ENCODE measurements at places on chromosomes 5 and 9.

DNA sequence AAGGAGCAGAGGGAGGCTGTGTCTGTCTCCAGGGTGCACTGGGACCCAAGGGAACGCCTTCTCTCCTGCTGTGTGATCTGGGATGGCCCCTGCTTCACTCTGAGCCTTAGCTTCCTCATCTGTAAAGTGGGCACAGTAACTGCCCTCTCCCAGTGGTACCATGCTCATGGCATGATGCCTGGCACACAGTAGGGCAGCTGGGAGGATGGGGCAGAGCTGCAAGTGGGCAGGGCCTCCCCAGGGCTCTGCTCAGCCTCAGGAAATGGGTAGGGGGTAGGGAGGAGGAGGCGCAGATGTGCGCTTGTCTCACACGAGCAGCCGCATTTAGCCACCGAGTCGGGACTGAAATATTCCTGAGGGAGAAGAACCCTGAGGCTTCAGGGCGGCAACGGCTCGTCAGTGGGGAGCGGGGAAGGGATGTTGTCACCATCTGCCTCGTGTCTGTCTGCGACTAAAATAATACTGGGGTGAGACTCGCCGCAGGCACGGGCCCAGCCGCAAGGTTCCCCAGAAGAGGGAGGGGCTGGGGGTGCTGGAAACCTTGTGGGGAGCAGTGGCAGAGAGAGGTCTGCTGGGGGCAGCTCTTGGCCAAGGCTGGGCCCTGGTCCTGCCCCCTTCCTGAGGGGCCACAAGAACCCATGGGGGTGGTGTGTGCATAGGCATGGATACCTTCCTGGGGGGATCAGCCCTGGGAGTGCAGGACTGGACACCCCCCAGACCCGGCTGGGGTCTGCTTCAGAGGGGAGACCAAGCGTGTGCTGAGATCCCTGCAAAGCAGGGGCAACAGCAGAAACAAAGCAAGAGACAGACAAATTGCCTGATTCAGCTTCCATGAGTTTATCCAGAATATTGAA is 55.2 kb upstream of the PSD2 start:
- H3K4me3 ChIP-seq, result no peak overlapping the region
- no peak overlapping the region for H3K27ac ChIP-seq
- DNase-seq, result no peak
- peaks cover 10% of the 10 kb centered on the region for H3K4me1 ChIP-seq
- no peaks in the 10 kb centered on the region for H3K36me3 ChIP-seq

DNA sequence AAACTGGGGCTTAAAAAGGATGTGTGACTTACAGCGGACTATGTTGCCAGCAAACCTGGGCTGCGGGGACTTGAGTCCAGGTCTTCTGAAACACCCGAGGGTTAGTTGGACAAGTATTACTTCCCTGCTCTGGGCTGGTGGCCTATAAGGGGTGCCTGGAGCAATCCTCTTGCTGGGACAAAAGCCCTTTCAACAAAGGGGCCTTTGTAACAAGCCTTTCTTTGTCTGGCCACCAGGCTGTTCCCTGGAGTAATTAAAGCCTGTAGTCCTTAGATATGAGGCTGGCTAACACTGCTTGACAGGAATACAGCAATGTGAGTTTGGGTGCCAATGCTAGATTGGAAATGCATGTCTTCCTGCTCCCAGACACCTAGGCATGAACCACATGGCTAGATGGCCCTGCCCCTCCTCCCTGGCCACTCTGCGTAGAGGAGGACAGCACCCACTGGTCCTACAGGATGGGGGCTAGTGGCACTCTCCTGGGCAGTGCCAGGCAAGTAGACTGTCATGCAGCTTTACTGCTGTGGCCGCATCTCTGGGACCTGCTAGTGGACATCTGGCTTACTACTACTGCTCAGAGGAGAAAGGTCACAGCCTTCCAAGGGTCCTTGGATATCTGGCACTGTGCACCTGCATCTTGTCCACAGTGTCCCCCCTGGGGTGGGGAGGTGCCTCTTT is 343.1 kb downstream of the ZSWIM6 start:
- DNase-seq, result no peak
- H3K4me3 ChIP-seq, result no peak overlapping the region
- H3K36me3 ChIP-seq, result no peaks in the 10 kb centered on the region

DNA sequence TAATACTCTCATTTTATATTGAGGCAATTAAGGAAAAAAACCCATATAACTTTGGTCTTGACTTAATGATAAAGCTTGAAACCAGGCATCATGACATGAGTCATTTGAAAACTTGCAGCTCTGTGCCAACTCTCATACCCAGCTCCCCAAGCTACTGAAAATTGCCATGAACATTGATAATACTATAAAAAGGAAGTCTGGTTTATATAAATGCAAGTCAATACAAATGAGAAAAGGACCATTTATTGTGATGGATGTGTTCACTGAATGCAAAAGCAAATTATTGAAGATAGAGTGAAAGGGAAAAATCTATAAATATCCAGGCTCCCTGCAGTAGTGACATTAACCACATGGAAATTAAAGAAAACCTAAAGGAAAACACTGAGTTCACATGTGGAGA is 116.3 kb downstream of the DEPDC1B start:
- no peak overlapping the region for H3K4me3 ChIP-seq
- H3K27me3 ChIP-seq, result no peaks in the 10 kb centered on the region
- no peak for DNase-seq
- H3K36me3 ChIP-seq, result no peaks in the 10 kb centered on the region

DNA sequence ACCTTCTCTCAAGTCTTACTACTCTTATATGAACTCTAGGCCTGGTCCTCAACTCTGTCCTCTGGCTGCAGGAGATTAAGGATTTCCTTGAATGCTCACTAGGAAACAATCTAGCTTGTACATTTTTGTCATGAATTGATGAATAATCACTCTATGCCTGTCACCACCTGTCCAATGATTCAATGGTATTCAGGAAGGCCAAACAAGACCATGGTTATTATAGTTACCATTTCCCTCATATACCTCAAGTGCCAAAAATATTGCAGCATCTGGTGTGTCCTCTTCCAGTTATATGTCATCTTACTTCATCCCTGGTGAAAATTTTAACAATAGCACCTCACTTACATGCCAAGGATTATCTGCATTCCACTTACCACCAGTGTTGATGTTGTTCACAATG is 179.0 kb upstream of the MOCS2 start:
- H3K36me3 ChIP-seq, result no peaks in the 10 kb centered on the region
- H3K4me3 ChIP-seq, result no peak overlapping the region
- H3K27me3 ChIP-seq, result peaks cover 6% of the 10 kb centered on the region
- no peak overlapping the region for H3K27ac ChIP-seq
- H3K4me1 ChIP-seq, result no peaks in the 10 kb centered on the region

GRCh38 chr5:114362977-114363761 is 1.3 kb downstream of the KCNN2 start:
- no peak overlapping the region for H3K4me3 ChIP-seq
- no peak for DNase-seq
- H3K4me1 ChIP-seq, result no peaks in the 10 kb centered on the region
- peaks cover 41% of the 10 kb centered on the region for H3K27me3 ChIP-seq

- no peak for DNase-seq
- peak overlapping the region; percentile 85 for H3K4me3 ChIP-seq
- peaks cover 26% of the 10 kb centered on the region for H3K4me1 ChIP-seq
- peak overlapping the region; percentile 93 for H3K27ac ChIP-seq
- no peaks in the 10 kb centered on the region for H3K27me3 ChIP-seq
- H3K36me3 ChIP-seq, result peaks cover 14% of the 10 kb centered on the region
Measured at GRCh38 chr9:26955222-26955903, 849 bp upstream of the IFT74 start.

- no peak overlapping the region for H3K4me3 ChIP-seq
- DNase-seq, result no peak
- no peaks in the 10 kb centered on the region for H3K36me3 ChIP-seq
- H3K27me3 ChIP-seq, result no peaks in the 10 kb centered on the region
- no peak overlapping the region for H3K27ac ChIP-seq
Measured at GRCh38 chr9:108191065-108191464, 664.7 kb downstream of the ACTL7B start.

- DNase-seq, result no peak
- H3K36me3 ChIP-seq, result no peaks in the 10 kb centered on the region
- H3K4me3 ChIP-seq, result no peak overlapping the region
- H3K27me3 ChIP-seq, result no peaks in the 10 kb centered on the region
- no peaks in the 10 kb centered on the region for H3K4me1 ChIP-seq
- H3K27ac ChIP-seq, result no peak overlapping the region
Measured at GRCh38 chr9:112725961-112726360, 8.0 kb upstream of the INIP start.

DNA sequence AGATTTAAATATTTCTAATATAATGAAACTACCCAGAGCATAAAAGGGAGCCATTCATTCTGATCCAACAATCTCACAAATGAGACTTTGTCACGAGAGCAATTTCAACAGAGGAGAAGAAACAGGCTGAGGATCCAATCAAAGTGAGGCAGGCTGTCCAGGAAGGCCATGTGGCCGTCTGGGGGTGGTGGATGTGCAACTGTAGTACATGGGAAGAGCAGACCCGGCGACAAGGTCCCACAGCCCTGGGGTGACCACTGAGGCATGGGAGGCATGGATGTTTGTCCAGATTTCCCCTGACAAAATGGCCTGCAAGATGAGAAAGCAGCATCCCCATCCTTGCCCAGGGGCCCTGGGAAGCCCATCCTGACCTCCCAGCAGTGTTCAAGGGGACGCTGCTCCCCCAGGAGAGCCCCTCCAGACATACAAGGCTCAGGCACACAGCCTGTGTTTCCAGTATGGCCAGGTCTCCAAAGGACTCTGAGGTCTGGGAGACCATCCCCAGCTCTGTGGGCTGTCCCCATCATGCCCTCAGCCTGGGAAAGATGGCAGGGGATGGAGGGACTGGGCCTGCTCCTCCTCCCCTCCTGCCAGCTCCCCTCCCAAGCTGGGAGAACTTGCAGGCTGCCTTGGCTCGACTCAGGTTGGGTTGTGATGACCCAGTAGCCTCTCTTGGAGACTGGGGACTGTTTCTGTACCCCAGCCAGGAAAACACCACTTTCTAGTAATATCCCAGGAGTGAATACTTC is 27.5 kb upstream of the FCN2 start:
- no peak overlapping the region for H3K4me3 ChIP-seq
- peaks cover 36% of the 10 kb centered on the region for H3K27me3 ChIP-seq
- H3K27ac ChIP-seq, result no peak overlapping the region
- no peaks in the 10 kb centered on the region for H3K4me1 ChIP-seq

All from central memory CD8-positive, alpha-beta T cell (primary cell).